ENCODE measurements at places on chromosomes 13 and 19.

DNA sequence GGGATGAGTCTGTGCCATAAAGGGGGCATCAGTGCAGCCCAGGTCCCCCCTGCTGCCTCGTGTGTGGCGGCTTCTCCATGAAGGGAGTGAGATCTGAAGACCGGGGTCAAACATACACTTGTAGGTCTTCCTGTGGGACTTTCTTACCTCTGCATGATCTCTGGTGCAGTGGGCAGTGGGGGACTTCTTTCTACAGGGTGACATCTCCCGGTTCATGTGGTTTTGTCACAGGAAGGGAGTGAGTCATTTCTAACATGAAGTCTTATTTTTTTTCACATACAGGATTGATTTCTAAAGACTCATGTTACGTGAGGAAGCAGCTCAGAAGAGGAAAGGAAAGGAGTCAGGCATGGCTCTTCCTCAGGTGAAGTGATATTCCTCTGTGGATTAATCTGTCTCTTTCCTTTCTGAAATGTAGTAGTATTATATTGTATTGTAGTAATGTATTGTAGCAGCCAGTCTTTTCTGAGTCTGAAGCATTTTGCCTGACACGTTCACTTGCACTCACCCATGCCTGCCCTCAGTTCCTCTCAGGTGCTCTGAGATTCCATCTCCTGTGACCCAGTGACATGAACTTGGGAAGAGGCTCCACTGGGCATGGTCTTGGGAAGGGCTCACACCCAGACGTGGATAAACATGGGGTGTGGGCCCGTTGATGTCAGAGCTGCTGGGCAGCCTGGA lies 15.7 kb downstream of the ZNF808 start:
- no peak for ATAC-seq

DNA sequence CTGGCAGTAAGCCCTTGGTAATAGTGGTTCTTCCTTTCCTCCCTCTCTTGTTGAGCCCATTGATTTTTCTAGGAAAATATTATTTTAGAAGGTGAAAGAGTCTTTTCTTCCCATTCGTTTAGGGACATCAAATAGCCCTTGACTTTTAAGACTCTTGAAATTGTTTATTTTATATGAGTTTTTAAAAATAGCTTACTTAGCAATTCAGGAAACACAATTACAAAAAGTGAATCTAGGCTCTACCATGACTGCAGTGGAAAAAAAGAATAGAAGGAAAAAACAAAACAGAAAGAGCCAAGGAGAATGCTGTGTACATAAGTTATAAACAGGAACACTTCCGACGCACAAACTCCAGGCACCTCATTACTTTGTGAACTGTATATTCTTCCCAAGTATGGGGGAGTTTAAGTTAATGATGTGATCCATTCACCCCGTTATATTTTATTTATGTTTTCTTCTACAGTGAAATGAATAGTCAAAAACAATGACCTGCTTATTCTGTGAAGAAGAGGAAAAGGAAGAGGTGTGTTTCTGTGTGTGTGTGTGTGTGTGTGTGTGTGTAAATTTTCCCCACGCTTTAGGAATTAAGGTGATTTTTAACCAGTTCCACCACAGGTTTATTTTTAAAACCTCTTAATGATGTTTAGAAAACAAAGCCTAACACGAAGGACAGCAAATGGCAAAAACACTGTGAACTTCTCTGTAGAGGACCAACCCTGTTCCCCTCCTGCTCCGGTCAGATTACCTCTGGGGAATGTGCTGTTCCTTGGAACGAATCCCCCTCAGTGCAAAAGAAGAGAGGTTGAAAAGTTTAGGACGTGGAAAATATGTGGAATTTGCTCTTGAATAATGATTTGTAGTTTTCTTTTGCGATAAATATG lies 266.3 kb downstream of the KLF5 start:
- ATAC-seq: no peak

DNA sequence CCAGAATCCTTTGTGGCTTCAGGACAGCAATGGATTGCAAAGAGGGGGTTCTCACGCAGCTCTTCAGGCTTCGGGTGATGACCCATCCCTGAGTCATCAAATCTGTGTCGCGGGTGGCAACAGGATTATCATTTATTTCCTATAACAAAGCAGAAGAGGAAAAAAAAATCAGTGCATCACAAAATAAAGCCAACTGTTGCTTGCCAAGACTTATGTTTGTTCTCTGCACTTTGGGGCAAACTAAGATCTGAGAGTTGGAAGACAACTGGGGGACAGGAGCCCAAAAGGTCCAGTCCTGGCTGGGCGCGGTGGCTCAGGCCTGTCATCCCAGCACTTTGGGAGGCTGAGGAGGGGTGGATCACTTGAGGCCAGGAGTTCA lies 6.4 kb downstream of the GNA15 start:
- ATAC-seq: peak; percentile 63

- no peak for ATAC-seq
Measured at GRCh38 chr19:10329555-10329954, 3.8 kb downstream of the RAVER1 start.

- no peak for ATAC-seq
Measured at GRCh38 chr13:96285729-96286128, 195.8 kb downstream of the HS6ST3 start.

DNA sequence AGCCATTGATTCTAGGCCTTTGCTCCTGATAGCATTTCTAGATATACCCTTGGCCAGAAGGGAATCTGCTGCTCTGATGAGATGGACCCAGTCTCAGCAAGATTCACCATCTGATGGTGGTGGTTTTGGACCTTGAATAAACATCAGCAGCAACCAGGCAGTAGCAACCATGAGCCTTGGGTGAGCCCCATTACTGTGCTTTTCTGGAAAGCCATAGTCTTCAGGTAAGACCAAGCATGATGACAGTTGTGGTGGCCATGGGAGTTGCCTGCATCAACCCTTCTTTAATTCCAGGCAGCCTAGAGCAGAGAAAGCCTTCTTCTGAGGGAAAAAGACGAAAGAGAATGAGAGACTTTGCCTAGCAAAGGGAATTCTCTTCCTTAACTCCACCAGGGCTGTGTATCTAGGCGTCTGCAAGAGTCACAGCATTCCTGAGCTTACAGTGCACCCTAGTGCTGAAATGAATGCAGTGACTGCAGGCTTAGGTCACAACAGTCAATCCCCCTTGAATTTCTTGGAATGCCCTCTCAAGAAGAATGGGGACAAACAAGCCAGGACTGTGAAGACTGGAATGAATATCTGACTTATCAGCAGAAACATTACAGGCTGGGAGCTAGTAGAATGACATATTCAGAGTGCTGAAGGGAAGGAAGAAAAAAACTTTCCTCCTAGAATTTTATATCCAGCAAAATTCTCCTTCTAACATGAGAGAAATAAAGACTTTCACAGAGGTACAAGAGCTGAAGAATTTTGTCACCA lies 942.4 kb upstream of the PCDH20 start:
- ATAC-seq: no peak

Data from gastroesophageal sphincter (tissue), 4 donors.